ENCODE measurements at places on chromosomes 5 and 9.

DNA sequence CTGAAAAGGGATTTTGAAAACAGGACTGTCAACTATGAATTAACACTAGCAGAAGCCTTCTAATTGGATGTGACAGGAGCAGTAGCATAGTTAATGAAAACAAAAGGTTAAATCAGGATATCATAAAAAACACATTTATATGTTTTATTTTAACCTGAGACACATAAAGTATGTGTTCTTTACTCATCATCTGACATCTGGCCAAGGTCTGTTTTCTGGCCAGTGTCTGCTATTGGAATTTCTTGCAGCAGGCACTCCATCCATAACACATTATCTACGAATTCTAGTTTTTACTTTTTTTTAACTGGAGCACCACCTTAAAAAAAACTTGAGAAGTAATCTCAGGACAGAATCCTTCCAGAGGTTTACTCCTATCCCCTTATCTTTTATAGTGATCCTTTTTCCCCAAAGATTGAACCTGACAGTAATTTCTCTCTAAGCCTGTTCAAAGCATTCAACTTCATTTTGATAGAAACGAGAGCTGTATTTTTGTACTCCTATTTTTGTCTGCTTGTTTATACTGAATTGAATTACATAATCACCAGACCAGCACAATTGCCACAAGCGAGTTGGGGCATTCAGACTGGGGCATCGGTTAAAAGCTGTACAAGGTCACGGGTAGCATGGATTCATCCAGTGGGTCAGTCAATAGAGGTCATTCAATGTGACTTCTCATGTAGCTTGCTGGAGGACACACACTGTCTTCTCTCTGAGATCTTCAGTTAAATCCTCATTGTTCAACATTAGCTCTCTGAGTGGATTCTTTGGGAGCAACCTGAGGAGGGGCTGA, 205.6 kb upstream of the CLINT1 start:
- DNase-seq: no peak

- DNase-seq: no peak
Observed at GRCh38 chr5:91635950-91636734, 253.0 kb upstream of the ARRDC3 start.

DNA sequence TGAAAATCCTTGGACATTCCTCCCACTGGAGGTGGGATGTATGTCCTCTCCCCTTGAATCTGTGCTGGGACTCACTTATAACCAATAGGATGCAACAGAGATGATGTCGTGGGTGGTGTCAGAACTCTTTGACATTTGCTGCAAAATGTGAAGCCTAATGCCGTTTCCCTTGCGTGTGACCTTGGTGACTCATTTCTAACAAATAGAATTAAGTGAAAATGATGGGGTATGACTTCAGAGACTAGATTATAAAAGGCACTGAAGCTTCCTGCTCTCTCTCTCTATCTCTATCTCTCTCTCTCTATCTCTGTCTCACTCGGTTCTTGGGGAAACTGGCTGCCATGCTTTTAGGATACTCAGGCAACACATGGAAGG, 126.1 kb upstream of the STC2 start:
- DNase-seq: peak; percentile 20

DNA sequence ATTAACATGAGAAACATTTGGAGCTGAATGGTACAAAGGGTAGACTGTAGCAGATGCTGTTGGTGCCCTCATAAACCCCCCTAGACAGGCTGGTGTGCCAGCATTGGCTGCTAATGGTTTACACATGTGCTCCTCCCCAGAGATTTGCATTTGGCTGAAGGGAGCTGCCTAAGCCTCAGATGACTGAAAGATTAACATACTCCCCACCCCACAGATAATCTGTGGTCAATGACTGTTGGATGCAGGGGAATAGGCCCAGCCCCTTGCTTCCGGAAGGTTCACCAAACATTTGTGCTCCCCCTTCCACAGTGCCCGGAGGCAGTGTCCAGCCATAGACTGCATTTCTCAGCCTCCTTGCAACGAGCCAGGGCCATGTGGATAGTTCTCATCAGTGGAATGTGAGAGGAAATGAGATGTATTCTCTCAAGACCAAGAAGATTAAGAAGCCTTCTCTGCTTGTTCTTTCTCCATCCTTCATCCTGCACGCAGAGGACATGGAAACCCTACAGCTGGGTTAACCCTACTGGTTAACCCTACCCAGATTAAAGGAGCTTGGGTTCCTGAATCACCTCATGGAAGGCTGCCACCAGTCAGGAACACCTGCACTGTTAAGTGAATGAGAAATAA, 79.6 kb downstream of the PHAX start:
- no peak for DNase-seq

GRCh38 chr5:166786889-166787288, 1504.6 kb upstream of the WWC1 start:
- no peak for DNase-seq

DNA sequence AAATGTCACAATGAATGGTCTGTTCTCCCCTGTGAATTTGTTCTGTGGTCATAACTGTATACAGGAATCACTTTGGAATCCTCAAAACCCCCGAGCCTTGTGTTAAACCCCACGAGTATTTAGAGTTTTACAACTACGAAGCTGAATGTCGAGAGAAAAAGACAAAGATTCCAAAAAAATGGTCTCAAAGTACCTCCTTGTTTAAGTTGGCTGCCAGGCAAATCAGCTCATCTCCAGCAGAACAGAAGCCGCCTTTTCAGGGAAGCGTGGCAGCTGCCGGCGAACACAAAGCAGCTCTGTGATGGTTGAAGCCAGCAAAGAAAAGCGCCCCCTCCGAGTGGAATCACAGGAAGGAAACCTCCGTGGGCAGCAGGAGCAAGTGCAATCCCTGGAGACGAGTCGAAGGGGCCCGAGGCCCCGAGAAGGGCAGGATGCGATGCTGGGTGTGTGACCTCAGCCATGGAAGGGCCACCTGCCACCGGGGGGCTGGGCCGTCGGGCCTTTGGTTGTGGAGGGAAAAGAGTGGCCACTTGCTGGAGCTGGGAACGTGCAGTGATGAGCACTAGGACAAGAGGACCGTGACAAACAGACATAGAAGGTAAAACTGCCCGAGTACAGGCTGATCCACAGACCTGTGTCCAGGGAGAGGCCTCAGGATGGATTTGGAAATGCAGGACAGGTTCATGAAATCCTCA, 706.4 kb downstream of the SEMA5A start:
- DNase-seq: no peak

DNA sequence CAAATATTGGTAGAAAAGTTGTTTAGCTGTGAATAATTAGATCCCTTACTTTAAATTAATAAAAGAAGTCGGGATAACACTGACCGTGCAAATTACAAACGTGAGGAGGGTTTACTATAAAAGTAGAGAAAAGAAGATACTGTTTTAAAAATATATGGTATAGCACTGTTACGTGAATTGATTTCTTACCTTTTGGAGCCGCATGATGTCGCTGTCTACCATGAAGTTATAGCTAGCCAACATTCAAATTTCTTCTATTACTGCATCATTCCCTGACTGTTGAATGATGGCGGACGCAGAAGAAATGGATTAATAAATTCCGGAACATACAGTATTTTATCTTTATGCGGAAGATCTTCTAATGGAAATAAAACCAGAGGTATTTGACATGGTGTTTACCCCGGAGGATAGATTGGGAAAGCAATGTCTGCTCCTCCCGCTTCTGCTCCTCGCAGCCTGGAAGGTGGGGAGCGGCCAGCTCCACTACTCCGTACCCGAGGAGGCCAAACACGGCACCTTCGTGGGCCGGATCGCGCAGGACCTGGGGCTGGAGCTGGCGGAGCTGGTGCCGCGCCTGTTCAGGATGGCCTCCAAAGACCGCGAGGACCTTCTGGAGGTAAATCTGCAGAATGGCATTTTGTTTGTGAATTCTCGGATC, at the start of gene PCDHA6:
Gene PCDHA6 (plus strand): TSS at position 257 of the 658 bp plus-strand sequence. CDS start 132 bp downstream, at position 389.
- DNase-seq: no peak

GRCh38 chr5:387491-388265, 55.3 kb upstream of the EXOC3 start:
- no peak for DNase-seq

- DNase-seq: no peak
Observed at GRCh38 chr5:143354025-143354424, 49.5 kb downstream of the NR3C1 start.

- no peak for DNase-seq
Observed at GRCh38 chr5:130427222-130427955, 523.1 kb downstream of the CHSY3 start.

GRCh38 chr9:89706731-89707191, 101.9 kb downstream of the GADD45G start:
- DNase-seq: no peak

GRCh38 chr5:135571066-135571609, 7.7 kb downstream of the CXCL14 start:
- DNase-seq: no peak

DNA sequence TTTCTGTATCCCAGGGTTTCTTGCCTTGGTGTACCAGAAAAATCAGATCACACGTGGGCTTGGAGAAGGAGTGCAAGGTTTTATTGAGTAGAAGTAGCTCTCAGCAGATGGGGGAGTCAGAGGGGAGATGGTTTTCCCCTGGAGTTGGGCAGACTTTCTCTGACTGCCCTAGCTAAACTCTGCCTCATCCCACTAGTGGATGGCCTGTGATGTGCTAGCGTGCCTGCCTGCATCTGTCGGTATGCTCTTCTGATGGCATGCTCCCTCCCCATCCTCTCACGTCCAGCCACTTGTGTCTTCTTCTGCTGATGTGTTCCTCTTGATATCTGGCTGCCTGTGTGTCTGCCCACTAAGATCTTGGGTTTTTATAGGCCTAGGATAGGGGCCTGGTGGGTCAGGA, 616.1 kb upstream of the RGMB start:
- DNase-seq: no peak

GRCh38 chr5:178366998-178367735, 134.6 kb upstream of the PHYKPL start:
- no peak for DNase-seq

GRCh38 chr5:171575386-171575785, 155.9 kb downstream of the FGF18 start:
- no peak for DNase-seq

GRCh38 chr5:134846641-134846960, 833 bp downstream of the C5orf24 start:
- DNase-seq: no peak

DNA sequence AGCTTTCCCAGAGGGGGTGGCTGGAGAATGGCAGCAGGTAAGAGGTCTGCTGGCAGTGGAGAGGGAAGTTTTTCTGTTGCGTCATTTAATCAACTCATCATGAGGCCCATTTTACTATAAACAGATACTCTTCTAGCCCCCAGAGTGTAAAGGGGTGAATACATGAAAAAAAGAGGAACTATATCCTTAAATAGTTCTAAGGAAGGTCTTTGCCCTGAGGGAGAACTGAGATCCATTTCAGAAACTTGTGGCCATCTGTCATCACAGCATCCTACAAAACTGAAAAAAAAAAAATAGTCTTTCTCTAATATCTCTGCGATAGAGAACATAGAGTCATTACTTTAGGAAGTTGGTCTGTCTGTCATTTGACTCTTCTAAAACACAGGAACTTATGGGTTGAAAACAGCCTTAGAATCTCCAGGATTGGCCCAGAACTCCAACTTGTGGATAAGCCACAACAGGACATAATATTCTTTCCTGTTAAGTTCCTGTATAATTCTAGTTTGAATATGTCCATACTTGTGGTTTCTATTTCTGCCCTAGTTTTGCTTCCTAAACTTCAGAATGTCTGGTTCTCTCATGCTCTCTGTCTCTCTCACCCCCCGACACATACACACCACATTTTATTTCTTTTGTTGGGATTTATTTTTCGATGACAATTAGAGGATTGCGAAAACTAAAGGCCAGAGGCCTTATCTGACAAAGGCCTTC, 238.5 kb upstream of the PIK3R1 start:
- no peak for DNase-seq

GRCh38 chr9:136769710-136770191, 5.4 kb upstream of the LCN15 start:
- DNase-seq: no peak

GRCh38 chr9:3290231-3290840, 235.5 kb downstream of the RFX3 start:
- no peak for DNase-seq

GRCh38 chr5:136055612-136056309, 27.0 kb downstream of the TGFBI start:
- no peak for DNase-seq

DNA sequence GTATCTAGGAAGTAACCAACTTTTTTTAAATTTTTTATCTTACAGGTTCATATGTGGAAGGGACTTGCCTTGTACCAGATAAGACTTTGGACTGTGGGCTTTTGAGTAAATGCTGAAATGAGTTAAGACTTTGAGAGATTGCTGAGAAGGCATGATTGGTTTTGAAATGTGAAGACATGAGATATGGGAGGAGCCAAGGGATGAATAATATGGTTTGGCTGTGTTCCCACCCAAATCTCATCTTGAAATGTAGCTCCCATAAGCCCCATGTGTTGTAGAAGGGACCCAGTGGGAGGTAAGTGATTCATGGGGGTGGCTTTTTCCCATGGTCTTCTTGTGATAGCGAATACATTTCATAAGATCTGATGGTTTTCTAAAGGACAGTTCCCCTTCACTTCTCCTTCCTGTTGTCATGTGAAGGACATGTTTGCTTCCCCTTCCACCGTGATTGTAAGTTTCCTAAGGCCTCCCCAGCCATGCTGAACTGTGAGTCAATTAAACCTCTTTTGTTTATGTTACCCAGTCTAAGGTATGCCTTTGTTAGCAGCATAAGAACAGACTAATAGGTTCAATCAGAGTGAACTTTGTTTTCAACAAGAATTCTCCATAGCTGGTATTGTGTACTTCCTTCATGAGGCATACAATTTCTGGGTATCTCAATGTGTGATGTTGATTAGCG, 535.6 kb upstream of the MEF2C start:
- DNase-seq: no peak

DNA sequence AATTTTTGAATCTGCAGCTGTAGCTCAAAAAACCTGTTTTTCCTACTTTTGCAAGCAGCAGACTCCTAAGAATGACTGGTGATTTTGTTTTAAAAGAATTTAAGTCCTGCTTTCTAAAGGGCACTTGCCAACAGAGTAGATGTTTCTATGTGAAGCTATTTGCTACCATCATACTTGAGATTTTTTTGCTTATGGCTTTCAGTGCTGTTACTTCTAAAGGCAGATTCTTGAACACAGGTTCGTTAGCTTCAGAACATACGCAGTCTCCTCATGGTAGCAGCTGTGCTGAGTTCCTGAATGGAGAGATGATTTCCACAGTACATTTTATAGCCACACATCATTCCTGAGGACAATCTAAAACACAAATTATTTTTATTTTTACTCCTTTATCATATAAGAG, 24.4 kb upstream of the ELL2 start:
- no peak for DNase-seq

Measured in SW 1271 (cell line).